ENCODE measurements at places on chromosomes 6 and 20. TPM values are rescaled to one million over a fixed set of nuclear protein-coding genes. Genes with fewer than 3 reads are reported as not detected.

GRCh38 chr6:69284176-69284730 lies 512.6 kb downstream of the LMBRD1 start:
- H3K4me3 ChIP-seq, result no peak overlapping the region
- no peaks in the 10 kb centered on the region for H3K27me3 ChIP-seq
- H3K4me1 ChIP-seq, result no peaks in the 10 kb centered on the region
- no peak for DNase-seq

Gene CCN6
- not detected for total RNA-seq

Gene MCM8
- total RNA-seq, result 13.6 TPM

- DNase-seq, result no peak
- H3K36me3 ChIP-seq, result peaks cover 13% of the 10 kb centered on the region
- H3K27ac ChIP-seq, result peak overlapping the region; percentile 92
- no peaks in the 10 kb centered on the region for H3K27me3 ChIP-seq
- H3K4me3 ChIP-seq, result no peak overlapping the region
Observed at GRCh38 chr6:80440496-80441115, 334.1 kb downstream of the BCKDHB start.

DNA sequence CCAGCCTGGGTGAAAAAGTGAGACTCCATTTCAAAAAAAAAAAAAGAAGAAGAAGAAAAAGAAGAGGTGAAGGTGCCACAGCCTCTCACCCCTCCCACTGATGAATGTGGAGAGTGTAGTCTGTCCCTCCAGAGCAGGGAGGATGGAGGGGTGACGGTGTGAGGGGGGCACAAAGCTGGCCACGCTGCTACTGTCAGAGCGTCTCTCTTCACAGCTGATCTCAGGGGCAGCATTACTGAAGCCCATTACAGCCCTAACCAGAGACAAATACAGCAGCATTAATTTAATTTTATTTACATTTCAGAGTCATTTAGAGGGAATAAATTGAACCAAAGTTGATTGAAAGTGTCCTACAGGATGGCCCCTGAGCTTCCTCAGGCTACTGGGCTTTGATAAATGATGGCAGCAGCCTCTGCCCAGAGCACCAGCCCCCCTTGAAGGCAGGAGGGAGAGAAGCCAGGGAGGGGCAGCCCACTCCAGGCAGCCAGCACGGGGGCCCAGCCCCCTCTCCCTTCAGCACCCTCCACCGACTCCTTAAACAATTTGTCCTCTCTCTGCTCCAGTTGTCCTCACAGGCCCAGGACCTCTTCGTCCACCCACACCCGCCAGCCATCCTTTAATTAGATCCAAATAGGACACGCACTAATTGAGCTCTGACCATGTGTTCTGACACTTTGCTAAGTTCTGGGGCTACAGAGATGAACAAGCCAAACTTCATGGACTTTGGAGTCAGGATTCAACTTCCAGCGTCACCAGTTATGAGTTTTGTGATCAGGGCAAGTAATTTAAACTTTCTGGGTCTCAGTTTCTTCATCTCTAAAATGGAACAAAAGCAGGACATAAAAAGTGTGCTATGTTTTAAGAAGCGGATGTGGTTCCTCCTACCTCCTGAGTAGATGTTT lies 18.6 kb upstream of the ZFAND3 start:
- peaks cover 9% of the 10 kb centered on the region for H3K4me1 ChIP-seq
- DNase-seq, result no peak
- H3K4me3 ChIP-seq, result no peak overlapping the region
- H3K27ac ChIP-seq, result no peak overlapping the region

DNA sequence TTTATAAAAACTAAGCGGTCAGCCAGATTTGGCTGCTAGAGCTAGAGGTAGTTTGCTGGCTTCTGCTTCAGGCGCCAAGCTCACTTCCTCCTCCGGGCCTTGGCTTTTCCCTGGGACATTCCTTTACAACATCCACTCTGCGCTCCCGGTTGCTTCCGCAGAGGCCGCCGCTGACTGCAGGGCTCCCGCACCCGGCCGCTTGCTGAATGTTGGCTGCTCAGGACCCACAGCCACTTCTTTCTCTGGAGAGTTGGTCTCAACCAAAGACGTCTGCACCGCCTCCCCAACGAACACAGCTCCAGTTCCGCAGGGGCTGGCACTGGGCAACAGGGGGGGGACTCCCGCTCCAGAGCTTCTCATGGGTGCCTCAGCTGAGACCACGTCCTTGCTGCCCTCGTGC lies 282.8 kb downstream of the TFAP2C start:
- no peaks in the 10 kb centered on the region for H3K36me3 ChIP-seq
- H3K27ac ChIP-seq, result no peak overlapping the region
- H3K27me3 ChIP-seq, result peaks cover 10% of the 10 kb centered on the region
- no peaks in the 10 kb centered on the region for H3K4me1 ChIP-seq
- no peak overlapping the region for H3K4me3 ChIP-seq

DNA sequence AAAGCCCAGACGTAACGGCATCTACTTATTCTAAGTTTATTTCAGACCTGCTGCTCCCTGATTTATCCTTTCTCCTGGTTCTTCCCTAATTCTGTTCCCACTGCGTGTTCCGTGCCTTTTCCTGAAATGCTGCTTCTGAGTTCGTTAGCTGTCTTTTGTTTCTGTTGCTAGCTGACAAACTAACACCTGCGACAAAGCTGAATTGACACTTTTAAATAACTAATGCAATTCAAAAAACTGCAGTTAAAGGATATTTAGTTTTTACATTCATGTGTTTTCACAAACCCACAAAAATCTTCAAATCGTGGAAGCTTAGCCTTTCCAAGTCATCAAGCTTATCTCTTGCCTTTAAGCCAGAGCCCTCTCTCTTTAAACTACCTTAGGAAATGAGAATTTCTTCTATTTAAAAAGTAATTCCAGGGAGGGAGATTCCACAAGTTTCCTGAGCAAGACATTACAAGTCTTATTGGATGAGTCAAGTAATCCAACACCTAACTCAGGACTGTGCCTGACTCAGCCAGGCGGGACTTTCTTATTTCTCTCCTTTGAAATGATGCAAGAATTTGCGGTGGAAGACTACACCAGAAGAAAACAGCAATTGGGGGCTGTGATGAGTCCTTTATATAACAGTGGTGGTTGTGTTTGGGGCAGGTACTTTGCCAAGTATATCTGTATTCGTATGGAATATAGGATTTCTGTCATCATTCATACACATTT lies 6.3 kb downstream of the ADTRP start:
- peaks cover 7% of the 10 kb centered on the region for H3K36me3 ChIP-seq
- H3K27me3 ChIP-seq, result peaks cover 9% of the 10 kb centered on the region
- H3K4me3 ChIP-seq, result peak overlapping the region; percentile 68
- peak; percentile 94 for DNase-seq
- H3K27ac ChIP-seq, result peak overlapping the region; percentile 97

Gene EFCAB8
- not detected for total RNA-seq

- H3K4me3 ChIP-seq, result no peak overlapping the region
- DNase-seq, result no peak
- H3K27ac ChIP-seq, result no peak overlapping the region
Observed at GRCh38 chr6:136658711-136659110, 108.5 kb upstream of the MAP7 start.

DNA sequence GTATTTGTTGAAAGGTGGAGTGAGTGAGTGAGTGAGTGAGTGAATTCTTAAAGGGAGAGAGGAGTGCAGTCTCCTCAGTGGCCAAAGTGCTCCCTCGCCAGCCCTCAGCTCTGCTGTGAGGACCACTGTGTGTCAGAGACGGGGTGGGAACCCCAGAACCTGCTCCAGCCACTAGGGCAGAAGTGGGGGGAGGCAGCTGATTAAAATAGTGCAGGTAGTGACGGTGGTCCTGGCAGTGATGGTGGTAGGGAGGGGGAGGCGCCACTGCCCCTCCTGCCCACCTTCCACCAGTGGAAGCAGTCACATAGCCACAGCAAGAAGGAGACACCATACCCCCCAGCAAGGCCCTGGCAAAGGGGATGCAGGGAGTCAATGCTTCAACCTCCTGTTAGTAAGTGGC lies 133.5 kb downstream of the PHACTR3 start:
- H3K27ac ChIP-seq, result no peak overlapping the region
- H3K4me3 ChIP-seq, result no peak overlapping the region
- H3K27me3 ChIP-seq, result no peaks in the 10 kb centered on the region
- DNase-seq, result no peak
